Activated CD4-positive, alpha-beta T cell treated with anti-CD3 and anti-CD28 coated beads, Interleukin-2, amount 50 U/mL, for 4 hours (primary cell): ENCODE measurements at places on chromosomes 6 and 20.

DNA sequence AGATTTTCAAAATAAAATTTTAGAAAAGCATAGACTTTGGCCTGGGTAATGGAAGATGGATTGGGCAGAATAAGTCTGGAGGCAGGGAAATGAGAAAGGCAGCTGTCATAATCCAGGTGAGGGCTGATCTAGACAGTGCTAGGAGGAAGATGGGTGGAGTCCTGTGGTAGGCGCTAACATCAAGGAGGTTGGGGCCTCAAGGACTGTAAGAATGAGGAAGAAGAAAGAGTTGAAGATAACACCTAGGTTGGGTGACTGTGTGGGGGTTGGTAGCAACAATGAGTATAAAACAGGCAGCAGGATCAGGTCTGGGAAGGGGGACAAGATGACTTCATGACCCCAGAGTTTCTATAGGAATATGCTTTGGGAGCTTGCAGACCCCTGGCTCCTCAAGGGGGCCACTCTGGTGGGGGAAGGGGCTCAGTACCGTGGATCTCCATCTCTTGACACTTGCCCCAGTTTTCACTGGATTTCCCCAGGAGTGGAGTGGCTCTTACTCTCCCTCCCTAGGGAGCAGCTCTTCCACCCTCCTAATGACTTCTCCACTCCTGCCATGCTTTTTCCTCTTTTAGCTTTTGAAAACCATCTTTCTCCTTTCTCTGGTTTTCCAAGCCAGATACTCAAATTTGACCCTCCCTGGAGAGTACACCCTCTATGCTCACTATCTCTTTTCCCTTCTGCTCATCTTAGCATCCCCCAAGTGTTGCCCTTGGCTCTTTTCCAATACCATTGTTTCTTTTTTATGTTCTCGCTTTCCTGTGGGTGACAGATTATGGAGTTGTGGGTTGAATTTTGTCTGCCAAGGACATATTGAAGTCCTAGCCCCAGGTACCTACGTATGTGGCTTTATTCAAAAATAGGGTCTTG lies 14.8 kb downstream of the TRIM31 start:
- DNase-seq, result no peak

DNA sequence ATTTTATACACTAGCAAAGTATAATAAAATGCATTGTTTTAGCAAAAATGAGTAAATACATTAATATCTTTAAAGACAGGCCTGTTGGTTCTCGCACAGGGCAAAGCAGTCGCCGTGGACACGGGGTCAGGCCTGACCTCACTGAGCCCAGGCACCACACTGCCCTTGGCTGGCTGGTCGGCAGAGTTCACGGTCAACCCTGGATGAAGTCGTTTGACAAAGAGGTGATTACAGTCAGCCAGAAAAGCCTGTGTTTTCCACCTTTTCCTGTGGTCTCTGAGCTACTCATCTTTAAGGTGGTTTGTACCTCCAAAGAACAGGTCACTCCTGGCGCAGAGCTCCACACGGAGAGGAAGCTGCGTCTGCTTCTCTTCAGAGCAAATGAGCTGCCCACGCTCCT lies 191.5 kb downstream of the DLL1 start:
- DNase-seq, result no peak

DNA sequence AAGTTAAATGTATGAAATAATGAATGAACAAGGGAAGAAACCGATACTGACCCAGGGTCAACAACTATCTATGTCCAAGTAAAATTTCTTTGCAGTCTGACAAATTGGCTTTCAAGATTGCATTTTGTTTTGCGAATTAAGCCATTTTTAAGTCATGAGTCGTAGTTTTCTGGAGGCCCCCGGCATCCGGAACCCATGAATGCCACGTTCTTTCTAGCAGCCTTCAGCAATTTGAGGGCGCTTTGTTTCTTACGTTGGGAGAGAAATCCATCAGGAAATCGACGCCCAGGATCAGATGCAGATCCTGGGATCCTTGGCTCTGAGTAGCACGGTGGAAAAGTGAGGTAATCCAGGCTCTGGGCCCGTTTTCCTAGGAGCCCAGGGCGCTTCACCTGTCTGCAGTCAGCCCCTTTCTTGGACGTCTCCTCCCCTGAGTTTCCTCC lies 309 bp upstream of the ABRACL start:
- DNase-seq, result no peak

DNA sequence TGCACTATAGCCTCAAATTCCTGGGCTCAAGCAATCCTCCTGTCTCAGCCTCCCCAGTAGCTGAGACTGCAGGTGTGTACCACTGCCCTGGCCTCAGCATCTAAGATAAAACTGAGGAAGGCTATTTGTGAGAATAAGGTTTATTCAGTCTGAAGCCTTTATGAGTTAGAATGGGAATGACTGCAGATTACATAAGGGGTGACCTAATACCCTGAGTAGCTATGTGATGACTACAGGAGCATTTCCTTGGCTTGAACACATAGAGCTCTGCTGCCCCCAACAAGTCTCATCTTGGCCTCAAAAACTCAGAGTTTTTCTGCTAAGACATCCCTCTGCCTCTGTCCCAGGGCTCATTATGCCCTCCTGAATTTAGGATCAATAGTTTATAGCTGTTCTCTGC lies 7.6 kb downstream of the GSS start:
- DNase-seq, result no peak

DNA sequence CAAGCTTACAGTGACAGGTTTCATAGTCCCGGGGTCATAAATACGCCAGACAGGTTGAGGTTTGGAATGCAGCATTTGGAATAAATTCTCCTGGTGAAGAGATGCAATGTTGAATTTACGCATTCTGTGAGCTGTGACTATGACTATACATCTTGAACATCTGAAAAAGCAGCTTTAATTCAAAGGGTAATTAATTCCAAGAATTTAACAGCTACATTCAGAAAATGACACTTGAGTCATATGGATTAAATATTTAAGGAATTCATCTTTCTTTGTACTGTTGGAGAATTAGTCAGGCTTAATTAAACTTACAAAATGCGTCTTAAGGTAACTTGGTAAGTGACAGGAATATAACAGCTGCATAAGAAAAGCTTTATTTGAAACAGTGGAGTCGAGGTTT lies 74.7 kb downstream of the ESR1 start:
- DNase-seq, result no peak

DNA sequence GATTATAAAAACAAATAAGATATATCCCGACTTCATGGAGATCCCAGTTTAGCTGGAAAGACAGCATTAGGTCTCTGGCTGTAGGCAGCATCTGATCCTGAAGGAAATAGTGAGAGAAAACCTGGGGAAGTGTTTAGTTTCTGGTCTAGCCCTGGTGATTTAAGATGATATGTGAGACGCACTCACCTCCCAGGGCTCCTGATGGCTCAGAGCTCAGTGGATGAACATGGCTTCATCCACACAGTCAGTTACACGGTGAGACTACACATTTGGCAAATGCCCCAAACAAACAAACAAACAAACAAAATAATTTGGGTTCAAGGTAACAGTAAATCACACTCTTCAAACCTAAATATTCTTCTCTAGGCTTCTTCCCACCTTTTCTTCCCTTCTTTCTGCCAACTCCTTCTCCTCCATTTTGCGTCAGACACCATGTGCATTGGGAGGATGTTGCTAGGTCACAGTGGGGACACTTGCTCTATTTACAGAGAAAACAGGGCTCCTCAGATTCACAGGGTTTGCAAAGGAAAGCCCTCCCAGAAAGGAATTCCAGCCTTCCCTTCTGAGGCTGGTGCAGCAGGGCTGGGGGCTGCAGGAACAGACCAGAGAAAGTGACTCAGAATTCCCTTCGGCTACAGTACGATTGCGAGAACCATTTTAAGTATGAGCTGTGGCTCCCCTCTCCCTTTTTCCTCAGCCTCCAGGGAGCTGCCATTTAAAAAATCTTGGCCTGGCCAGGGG lies 59.6 kb upstream of the SALL4 start:
- DNase-seq, result no peak

GRCh38 chr6:55675941-55676340 lies 96.9 kb upstream of the HMGCLL1 start:
- no peak for DNase-seq

DNA sequence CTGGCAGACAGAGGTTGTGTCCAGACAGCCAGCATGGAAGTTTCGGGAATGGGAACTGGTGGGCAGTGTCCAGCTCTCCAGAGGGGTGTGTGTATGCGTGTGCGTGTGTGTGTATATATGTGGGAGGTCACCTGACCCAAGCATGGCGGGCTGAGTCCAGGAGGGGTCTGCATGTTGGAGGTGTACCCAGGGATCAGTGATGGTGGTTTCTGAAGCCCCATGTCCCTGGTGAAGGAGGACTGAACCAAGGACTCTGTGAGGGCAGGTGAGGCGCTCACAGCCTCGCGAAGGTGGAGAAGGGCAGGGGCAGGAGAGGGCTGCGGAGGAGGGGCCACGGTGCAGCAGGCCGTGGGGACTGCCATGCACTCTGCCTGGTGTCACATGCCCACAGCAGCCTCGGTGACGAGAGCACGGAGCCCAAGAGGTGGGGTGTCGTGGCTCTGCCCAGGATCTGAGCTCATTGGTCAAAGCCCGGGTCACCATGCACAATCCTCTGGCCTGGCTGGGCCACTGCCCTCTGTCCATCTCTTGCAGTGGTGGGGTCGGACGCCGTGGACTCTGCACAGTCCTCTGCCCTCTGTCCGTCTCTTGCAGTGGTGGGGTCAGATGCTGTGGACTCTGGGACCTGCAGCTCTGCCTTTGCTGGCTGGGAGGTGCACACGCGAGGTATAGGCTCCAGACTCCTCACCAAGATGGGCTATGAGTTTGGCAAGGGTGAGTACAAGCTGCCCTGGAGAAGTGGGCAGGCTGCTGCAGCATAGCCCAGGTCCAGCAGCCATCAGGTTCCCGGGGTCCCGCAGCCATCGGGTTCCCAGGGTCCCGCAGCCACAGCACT lies 2.1 kb upstream of the LIME1 start:
- no peak for DNase-seq

DNA sequence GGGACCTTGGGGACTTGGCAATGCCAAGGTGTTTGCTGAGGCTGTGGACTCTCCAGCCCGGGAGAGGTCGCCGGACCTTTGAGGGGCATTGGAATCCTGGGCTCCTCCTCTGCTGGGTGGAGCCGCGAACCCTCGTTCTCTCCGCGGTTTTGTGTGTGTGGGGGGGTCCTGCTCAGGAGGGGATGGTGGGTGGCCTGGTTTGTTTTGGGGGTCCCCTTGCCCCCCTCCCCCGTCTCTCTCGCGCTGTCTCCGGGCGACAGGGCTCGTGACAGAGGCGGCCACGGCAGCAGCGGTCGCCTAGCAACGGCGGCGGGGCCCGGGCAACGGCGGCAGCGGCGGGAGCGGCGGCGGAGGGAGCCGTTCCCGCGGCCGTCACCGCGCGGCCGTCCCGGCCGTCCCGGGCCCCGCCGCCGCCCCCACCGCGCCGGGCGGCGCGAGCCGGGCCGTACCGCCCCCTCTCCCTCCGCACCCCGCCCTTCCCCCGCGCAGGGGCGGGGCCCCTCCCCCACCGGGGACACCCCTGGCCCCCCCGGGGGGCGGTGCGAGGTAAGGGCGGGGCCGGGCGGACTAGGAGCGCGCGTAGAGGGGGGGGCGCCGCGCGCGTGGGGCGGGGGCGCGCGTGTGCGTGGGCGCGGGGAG lies 7.8 kb downstream of the SYNGAP1 start:
- DNase-seq, result peak; percentile 47

DNA sequence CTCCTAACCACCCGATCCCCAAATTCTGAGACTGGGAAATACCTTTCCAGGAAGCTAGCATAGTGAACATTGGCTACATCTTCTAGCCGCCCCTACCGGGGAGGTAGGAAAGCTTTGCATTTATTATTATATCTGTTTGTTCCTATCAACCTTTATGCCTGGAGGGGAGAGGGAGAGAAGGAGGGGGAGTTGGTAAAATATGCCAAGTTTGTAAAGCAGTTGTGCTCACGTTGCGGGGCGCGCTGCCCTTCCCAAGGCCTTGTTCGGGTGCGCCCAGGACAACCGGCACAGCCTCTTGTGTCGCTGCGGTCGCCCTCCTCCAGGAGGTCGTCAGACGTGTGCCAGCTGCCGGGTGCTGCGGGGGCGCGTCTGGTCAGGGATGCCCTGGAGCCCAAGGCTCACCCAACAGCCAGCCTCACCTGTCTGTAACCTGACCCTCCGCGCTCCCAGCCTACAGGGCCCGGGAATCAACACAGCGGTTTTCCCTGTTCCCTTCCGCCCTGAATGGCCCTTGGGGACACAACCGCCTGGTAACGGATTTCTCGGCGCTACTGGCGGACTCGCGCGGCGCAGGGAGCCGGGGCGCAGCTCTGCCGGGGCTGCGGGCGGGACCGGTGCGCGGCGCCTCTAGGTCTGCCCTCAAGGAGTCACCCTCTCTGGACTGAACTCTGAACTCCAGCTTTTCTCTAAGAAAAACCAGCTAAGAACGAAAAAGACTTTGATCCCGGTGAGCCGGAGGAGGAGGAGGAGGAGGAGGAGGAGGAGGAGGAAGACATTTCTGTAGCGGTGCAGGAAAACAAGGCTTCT lies 1.1 kb upstream of the OVOL2 start:
- no peak for DNase-seq

- no peak for DNase-seq
These were observed 44.4 kb downstream of the ZMYND8 start for GRCh38 chr20:47311967-47312681.

DNA sequence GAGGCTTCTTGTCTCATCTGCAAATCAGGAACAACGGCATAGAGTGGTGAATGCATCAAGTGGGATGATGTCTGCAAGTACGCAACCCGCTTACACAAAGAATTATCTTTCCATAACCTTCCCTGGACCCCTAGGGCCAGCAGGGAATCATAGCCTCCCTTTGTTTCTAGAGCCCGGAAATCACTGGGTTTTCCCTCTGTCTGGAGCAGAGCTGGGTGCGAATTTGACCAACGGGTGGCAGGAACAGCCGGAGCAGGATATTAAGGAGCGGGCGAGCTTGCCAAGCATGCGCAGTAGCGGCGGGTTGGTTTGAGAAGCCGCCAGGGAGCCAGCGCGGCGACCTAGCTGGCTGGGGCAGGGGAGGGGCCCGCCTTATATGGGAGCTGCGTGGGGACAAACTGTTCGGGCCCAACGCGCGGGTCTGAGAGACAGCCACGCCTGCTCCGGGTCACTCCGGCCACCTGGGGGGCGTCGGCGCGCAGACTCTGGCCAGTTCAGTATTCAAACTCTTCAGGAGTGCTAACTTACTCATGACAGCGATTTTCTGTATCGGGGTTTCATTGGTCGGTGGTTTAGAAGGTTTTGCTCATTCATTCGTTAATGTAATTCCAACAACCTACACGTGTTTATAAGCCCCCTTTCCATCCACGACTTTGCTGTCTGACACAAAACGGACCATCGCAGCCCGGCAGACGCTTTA lies 1.6 kb upstream of the KIF16B start:
- peak; percentile 64 for DNase-seq

GRCh38 chr6:5401845-5402738 lies 140.8 kb downstream of the FARS2 start:
- DNase-seq, result no peak

- no peak for DNase-seq
These were observed 306.4 kb downstream of the CDKAL1 start for GRCh38 chr6:20840675-20841074.

DNA sequence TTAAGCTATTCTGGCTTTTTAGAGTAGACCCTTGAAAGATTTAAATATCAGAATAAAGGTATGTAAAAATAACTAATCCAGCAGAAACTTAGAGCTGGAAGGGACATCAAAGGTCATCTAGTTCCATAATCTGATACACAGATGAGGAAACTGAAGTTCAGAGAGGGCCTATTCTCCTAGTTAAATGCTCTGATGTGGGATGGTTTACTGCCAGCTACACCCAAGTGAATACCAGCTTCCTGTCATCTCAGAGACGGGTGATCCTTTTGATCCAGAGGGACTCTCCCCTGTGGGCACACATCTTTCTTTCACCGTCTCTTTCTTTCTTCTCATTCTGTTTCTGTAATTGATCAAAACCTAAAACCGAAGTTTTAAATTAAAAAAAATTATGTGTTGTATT lies 94.1 kb downstream of the MAN1A1 start:
- DNase-seq, result no peak
